Stimulated activated CD4-positive, alpha-beta T cell treated with anti-CD3 and anti-CD28 coated beads, Interleukin-15, amount 100 ng/mL, for 24 hours (primary cell): ENCODE measurements at places on chromosomes 6 and 20.

GRCh38 chr6:123997223-123997622 is 193.6 kb downstream of the NKAIN2 start:
- DNase-seq = no peak

GRCh38 chr6:52595796-52596130 is 18.9 kb upstream of the TRAM2 start:
- no peak for DNase-seq

GRCh38 chr6:69866770-69867638 is 648 bp downstream of the COL19A1 start:
- peak; percentile 73 for DNase-seq

GRCh38 chr20:34824806-34825529 is 483 bp downstream of the NCOA6 start:
- DNase-seq = peak; percentile 77

DNA sequence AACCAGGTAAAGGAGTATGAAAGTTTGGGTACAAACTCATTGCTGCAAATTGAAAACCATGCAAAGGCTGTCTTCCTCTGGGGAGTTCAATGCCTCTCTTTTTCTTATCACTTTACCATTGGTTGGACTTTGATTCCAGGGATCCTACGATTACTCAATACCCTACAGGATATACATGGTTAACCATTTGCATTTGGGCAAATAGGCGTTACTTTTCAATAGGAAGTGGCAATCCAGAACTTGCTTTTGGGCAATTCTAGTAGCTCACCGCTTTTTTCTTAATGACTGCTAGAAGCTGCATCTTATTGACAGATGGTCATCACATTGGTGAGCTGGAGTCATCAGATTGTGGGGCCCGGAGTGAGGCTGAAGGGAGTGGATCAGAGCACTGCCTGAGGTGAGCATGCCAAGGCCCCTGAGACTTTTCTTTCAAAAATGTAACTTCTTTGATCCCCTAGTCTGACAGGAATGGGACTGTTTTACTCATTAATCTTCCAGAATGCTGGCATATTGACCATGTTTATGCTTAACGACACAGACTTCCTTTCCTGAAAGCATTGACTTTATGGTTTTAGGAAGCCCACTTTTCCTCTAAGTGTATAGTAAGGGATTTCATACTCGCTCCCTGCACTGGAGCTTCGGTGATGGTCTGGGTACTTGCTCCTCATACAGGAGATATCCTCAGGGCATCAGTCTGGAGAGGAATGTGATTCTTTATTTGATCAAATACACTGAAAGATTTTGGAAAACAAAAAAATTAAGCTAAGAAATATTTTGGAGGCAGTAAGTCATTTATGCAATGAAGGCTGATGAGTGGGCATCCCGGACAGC is at the start of gene CCR6:
Gene CCR6, plus strand, starts transcription at position 270 of the 831 bp plus-strand sequence. CDS start 13,039 bp downstream, outside the sequence.
- no peak for DNase-seq
